Mucosa of gallbladder (tissue), 1 donor: ENCODE measurements at places on chromosomes 6 and 20. TPM values are rescaled to one million over a fixed set of nuclear protein-coding genes. Genes with fewer than 3 reads are reported as not detected.

NOL7 gene
- total RNA-seq: 54.5 TPM

- DNase-seq: no peak
These were observed 12.4 kb downstream of the TPMT start for GRCh38 chr6:18142591-18142861.

DNA sequence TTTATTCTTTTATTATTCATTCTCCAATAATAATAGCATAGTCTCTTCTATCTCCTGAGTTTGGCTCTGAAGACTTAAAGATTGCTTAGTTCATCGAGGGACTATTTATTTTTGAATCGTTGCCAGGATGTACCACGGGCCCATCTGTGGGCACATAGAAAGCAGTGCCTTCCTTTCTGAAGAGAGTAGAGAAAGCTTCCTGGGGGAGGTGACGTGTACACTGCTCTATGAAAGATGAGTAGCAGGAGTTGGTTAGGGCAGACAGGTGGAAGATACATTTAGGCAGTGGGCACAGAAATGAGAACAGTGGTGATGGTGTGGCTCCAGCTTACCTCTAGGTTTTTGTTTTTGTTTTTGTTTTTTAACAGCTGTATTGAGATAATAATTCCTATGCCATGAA, 98.4 kb downstream of the CDKAL1 start:
- DNase-seq: no peak

DNA sequence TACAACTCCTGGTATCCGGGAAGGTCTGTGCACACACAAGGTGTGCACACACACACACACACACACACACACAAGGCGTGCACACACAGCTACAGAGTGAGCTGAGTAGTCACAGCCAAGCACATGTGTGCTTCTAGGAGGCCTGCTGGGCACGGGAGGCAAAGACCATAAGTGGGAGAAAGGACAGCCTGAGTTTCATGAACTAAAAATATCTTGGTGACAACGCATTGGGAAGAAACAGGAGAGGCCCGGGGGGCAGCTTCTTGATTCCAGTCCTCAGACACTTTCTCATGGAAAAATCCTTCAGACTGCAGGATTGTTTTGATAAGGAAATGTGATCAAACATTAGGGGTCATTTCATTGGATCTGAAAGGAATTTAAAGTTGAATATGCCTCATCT, 2.6 kb downstream of the TRAF3IP2 start:
- peak; percentile 18 for DNase-seq

TBXT gene
- total RNA-seq: not detected

AVP gene
- not detected for total RNA-seq

- DNase-seq: no peak
These were observed 3.1 kb downstream of the LRP11 start for GRCh38 chr6:149860834-149861602.
